ENCODE measurements at places on chromosomes 1 and 21.

GRCh38 chr1:233081735-233082134, 131.3 kb downstream of the NTPCR start:
- no peak for DNase-seq

- no peak for DNase-seq
Observed at GRCh38 chr1:60841116-60842046, 241.0 kb upstream of the NFIA start.

DNA sequence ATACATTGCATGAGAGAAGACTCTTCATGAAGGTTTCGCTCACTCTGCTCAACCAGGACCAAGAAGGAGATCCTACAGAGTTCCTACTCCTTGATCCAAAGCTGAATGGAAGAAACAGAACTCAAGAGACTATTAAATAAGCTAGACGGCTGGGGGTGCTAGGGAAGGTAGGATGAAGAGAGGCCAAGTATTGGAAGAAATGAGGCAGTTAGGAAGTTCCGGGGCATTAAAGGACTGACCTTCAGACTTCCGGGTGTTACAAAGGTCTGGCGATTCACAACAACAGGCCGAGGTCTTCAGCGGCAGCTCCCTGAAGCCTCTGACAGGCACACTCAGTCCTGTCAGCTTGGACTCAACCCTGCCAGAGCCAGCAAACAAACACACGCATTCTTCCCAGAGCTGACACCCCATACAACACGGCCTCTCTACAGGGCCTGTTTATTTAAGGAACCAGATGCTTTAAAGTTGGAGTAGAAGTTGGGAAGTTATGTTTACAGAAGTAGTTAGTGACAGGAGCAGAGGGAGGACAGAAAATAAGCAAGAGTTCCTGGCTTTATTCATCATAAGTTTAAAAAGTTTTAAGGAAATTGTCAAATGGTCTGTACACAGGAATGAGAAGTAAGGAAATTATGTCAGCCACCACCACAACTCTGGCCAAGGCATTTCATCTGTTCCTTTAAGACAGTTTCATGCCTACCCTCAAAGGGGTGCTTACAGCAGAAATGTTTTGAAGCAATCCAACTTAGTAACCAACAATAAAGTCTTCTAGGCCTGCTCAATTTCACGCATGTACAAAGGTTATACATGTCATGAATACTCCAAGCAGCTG, 4.7 kb downstream of the SORT1 start:
- DNase-seq: no peak

DNA sequence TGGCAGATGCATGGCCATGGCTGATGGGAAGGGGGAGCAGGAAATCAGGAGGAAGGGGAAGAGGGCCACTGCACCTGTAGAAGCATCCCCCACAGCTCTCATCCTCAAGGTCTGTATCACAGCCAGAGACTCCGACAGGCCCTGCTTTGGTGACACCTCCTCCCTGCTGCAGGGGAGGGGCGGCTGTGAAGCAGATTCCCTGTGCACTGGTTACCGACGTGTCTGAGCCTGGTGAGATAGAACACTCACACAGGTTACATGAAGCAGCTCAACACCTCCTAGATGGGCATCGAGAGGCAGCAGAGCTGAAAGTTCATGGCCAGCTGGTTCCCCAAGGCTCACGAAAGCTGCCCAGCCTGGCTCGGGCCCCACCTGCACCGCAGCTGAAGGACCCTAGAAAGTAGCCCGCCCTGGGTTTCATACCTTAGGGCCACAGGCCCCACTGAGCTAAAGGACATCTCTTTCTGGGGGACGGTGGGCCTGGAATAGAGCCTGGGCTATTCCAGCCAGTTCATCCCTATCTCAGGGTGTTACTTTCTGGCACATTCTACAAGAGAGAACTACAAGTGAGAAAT, 30.2 kb upstream of the AJAP1 start:
- DNase-seq: no peak

GRCh38 chr1:55735106-55735505, 519.9 kb upstream of the USP24 start:
- DNase-seq: no peak

DNA sequence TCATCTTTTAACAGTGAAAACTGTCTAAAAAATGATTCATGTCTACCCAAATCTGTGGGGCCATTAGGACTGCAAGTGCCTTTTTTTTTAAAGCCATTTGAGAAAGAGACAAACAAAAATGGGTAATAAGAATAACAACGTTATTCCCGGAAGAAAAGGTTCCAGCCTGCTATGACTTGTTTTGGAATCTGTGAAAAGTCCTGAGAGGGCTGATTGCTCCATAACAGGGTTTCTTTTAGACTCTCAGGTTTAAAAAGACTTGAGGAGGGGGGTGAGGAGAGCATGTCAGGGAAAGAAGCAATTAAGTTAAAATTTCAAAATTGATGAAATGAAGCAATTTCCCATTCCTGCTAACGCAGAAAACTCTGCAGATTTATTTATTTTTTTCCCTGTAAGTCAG, 56.4 kb downstream of the CACHD1 start:
- no peak for DNase-seq

GRCh38 chr1:245605480-245606156, 450.8 kb downstream of the KIF26B start:
- no peak for DNase-seq

DNA sequence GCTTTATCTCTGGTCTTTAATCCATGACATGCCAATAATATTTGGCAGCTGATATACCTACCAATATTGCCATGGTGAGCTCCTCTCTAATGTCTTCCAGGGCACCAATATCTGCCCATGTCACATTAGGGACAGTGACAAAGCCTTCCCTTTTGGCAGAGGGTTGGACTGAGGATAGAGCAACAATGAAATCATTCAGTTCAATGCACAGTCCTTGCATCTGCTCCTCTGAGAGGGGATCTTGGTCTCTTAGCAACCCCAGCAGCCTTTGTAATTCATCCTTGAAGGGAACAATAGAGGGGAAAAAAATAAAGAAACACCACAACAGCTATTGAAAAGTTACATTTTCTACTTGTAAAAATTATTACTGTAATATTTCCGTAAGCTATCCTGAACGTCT, 42.3 kb downstream of the NVL start:
- DNase-seq: no peak

- no peak for DNase-seq
Observed at GRCh38 chr1:185601189-185601588, 133.0 kb upstream of the HMCN1 start.

DNA sequence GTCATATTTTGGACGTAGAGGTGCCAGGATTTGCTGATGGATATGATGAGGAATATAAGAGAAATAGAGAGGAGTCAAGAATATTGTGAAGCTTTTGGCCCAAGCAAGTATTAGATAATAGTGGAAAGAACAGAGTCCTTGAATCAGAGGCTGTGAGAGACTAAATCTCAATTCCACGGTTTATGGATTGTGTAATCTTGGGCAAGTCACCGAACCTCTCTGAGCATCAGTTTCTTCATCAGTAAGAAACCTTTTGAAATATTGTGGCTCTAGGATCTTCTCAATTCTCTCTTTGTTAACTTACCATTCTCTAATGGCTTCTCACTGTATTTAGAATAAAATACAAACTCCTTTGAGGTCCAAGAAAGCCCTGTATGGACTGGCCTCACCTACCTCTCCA, 77.6 kb downstream of the RPS6KA1 start:
- DNase-seq: no peak

- no peak for DNase-seq
Observed at GRCh38 chr1:164609089-164609488, 50.1 kb downstream of the PBX1 start.

DNA sequence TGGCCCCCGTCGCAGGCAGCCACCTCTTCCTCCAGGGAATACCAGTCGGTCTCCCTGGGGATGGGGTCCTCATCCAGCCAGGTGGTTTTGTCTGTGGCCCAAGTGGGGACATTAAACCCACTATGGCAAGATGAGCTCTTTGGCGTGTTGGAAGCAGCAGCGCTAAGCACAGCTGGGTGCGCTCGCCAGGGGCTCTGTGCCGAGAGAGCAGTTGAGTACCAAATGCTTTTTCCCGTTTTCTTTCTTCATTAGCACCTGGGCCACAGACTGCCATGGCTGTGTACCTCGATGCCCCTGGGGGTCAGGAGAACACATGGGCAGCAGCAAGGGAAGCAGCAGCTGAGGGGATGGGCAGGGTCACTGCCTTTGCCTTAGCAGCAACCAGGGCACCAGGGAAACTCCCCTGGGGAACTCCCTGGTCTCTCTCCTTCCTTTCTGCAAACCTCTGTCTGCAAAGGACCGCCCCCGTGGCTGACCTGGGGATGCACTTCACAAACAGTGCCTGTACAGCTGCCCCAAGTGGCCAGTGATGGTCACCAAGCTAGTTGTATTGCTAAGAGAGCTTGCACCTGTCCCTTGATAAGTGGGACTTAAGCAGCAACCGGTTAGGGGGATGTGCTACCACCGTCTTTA, 31.1 kb downstream of the EDARADD start:
- DNase-seq: no peak

- no peak for DNase-seq
Observed at GRCh38 chr1:234971586-234972297, 156.9 kb downstream of the TOMM20 start.

- DNase-seq: no peak
Observed at GRCh38 chr1:8911416-8912309, 33.2 kb upstream of the ENO1 start.

Data from stimulated activated CD4-positive, alpha-beta T cell treated with anti-CD3 and anti-CD28 coated beads, Interleukin-4, amount 100 ng/mL, for 4 hours (primary cell).